ENCODE measurements at places on chromosomes 7 and 10.
A peak's percentile ranks its signal among the peaks of the same experiment; 100 is the strongest.

- DNase-seq = no peak
Observed at GRCh38 chr7:116840256-116840655, 22.1 kb upstream of the CAPZA2 start.

DNA sequence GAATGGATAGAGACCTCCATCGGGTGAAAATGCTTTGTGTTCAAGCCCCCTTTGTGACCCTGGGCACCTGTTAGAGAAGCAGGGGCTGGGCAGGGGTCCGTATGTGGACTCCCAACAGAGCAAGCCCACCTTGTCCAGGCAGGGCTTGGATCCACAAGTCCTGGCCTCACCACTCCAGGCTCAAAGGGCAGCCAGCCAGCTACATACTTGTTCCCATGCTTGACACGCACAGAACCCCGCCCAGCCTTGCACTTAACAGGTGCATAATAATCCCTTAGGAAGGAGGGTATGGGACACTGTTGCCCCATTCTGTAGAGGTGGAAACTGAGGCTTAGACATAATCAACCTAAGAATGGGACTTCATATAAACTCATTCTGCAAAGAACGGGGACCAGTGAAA is 160.6 kb downstream of the PRKAG2 start:
- DNase-seq = no peak

GRCh38 chr7:7665031-7665430 is 24.5 kb downstream of the UMAD1 start:
- no peak for DNase-seq

- DNase-seq = no peak
Observed at GRCh38 chr10:49074836-49075682, 40.3 kb downstream of the VSTM4 start.

DNA sequence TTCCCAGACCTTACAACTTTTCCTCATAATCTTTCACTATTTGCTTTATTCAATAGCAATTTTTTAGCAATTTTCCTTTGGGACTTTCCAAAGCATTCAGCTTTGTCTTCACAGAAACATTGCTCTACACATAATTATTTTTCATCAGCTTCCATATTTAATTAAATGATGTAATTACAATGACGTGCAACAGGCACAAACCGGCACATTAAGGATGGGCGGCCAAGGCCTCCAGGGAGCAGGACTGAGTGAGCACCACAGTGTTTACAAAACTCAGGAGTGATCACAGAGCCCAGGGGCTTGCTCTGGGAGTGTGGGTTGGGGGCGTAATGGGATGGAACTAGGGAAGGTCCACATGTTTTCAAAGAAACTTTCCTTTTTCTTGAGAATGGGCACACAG is 69.8 kb downstream of the MAD1L1 start:
- no peak for DNase-seq

DNA sequence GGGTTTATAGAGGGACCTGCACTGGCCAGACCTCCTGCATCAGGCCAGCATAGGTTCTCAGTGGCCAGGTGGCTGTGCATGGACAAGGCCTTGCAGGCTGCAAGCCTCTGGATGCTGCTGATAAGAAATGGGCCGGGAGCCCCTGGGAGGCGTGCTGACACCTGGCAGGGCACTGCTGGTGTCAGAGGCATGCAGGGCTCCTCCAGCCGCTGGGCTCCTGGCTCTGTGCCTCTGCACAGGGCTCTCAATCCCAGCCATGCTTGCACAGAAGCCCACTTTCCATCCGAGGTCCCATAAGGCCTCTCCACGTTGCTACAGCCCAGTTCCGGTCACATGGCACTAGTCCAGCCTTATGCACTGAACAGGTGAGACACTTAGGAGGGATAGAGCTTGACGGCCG is 27.3 kb downstream of the ANTXRL start:
- DNase-seq = no peak

DNA sequence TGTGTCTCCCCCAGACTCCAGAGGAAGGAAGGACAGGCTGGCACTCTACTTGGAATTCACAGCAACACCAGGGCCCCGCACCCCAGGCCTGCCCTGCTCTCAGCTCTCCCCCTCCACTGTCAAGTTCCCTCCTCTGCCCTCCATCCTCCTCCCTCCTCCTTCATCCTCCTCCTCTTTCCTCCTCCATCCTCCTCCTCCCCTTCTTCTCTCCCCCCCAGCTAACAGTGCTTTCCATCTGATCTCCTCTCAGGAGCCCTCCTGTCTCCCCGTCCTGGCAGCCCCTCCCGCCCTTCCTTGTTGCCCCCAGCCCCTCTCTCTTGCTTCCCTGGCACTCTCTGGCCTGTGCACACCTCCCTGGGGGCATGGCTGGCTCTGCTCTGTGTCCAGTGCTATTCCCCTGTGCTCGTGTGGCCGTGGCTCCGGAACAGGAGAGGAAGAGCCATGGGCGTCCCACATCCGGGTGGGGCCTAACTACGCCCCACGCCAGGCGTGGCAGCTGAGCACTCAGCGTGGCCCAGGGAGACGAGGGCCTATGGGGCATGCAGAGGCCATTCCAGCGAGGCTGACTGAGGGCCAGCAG is 64.2 kb downstream of the PWWP2B start:
- no peak for DNase-seq

DNA sequence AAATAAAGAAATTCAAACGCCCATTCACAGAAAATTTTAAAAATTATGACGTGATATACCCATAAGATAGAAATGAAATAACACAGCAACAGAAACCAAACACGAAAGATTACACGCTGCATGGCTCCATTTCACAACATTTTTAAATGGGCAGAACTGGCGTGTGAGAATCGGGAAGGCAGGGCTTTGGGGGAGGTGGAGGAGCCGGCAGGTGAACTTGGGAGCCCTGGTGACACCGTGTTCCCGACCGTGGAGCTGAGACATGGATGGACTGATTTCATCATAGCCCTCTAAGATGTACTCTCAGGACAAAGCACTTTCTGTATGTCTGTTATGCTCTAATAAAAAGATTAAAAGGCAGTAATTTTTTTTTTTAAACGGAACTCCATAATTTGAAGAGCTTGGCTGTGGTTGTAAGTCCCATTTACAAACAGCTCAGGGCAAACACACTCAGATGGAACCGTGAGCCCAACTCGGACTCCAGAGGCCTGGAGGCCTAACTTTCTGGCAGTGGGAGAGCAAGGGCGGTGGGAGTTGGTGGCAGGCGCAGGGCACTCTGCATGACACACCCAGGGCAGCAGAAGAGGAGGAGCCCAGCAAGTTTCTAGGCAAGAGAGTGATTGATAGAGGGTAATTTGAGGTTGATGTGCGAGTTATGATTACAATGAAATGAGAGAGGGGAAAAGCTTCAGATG is 203.4 kb downstream of the MAD1L1 start:
- DNase-seq = no peak

- peak; percentile 42 for DNase-seq
Observed at GRCh38 chr7:42972699-42973500, 40.7 kb downstream of the MRPL32 start.

GRCh38 chr7:29363636-29364425 is 169.3 kb downstream of the CHN2 start:
- no peak for DNase-seq

DNA sequence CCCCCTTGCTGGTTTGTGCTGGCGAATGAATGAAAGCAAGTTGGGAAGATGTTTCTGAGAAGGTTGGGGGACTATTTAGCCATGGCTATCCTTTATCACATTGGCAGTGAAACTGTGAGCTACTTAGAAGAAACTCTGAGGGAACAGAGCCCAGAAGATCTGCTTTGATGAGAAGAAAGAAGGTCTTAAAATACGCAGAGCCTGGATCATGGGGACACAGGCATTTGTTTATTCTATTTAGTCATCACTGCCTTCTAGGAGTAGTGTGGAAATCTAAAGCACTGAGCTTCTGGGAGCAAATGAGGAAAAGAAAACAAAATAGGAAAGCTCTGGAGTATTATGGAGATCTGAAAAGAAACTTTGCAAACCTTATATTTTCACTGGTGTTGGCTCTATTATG is 28.5 kb downstream of the CPED1 start:
- DNase-seq = peak; percentile 1

- no peak for DNase-seq
Observed at GRCh38 chr10:85545874-85546273, 820.7 kb downstream of the GRID1 start.

GRCh38 chr10:69844698-69845097 is 43.0 kb downstream of the COL13A1 start:
- DNase-seq = no peak

- DNase-seq = no peak
Observed at GRCh38 chr10:3408603-3409365, 236.2 kb upstream of the PITRM1 start.

DNA sequence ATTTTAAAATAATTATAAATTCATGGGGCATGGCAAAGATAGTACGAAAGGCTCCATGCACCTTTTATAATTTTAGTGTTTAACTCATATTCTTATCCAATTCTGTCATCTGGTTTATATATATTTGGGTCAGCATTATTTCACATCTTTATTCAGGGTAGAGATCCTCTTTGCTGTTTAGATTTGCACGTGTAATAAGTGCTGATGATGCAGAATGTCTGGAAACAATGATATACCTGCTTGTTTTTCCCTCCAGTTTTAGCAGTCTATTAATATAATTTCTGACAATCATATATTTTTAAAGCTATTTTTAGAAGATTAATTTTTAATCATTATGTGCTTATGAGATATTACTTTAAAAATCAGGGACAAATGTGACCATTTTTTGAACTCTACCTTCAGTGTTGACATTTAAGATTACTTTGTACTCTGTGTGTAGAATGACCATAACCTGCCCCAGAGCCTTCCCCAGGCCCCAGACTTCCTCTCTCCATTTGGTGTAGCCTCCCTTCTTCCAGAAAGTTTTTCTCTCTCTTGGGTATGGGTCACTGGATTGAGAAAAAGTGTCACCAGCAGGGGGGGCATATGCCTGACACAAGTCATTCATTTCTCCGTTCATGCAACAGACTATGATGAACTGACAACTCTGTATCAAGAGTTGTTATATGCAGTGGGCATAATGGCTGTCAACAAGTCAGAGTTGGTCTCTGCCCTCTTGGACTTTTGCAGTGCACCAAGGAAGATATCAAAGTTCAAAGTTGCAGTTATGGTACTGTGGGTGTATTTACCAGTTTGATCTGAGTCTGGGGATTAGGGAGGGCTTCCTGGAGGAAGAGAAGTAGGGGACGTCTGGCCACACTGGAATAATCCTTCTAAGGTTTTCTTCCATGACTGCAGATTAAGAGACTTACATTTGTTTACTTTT is 192.6 kb upstream of the CCDC6 start:
- no peak for DNase-seq

GRCh38 chr7:150963707-150964559 is 14.2 kb downstream of the KCNH2 start:
- no peak for DNase-seq

GRCh38 chr7:99734987-99735386 is at the start of gene CYP3A7:
TSS of gene CYP3A7 (minus strand) at chr7:99735196. CDS start at chr7:99735093, 103 bp downstream.
- no peak for DNase-seq

DNA sequence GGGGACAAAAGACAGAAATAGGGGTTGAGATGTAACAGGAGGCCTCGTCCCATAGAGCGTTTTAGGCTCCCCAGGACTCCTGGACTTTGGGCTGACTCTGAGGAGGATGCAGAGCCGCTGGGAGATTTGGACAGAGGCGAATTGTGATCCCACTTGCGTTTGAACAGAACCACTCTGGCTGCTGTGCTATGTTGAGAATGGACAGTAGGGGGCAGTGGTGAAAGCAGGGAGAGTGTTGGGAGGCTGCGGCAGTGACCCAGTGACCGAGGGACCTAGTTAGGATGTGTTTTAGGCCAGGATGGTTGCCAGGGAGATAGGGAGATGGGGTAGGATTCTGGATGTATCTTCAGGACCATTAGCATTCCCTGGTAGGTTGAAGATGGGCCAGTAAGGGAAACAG is 271.6 kb downstream of the CCDC3 start:
- DNase-seq = no peak

DNA sequence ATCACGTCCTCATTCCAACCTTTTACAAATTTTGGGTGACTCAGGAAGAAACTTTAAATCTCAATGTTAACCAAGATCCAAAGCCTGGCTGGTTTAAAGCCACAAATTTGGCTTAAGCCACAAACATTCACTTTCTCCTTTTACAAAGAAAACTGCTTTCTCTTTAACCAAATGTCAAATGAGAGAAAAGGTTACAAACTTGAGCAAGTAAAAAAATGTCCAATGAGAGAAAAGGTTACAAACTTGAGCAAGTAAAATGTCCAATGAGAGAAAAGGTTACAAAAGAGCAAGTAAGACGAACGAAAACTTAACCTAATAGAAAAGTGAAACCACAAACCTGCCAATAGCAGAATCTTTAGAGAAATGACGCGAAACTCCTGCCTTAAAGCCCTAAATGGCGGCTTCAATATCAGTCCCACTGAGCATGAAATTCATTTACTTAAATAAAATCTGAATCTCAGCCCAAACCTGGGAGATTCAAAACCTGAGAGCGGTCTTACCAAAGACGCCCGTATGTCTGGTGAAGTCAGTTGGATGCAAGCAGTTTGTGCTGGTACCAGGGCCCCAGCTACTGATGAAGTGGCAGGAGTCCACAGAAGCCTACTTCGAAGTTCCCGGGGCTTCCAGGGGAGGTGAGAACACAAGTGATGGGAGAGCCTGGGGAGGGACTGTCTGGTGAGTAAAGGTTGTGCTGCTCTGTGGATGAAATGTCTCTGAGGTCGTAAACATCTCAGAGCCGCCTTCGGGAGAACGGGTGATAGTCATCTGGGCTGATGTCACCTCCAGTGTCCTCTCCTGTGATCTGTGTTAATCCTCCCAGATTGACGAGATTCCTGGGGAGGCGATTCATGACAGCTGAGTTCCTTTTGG is 74.6 kb downstream of the PAXIP1 start:
- peak; percentile 25 for DNase-seq

DNA sequence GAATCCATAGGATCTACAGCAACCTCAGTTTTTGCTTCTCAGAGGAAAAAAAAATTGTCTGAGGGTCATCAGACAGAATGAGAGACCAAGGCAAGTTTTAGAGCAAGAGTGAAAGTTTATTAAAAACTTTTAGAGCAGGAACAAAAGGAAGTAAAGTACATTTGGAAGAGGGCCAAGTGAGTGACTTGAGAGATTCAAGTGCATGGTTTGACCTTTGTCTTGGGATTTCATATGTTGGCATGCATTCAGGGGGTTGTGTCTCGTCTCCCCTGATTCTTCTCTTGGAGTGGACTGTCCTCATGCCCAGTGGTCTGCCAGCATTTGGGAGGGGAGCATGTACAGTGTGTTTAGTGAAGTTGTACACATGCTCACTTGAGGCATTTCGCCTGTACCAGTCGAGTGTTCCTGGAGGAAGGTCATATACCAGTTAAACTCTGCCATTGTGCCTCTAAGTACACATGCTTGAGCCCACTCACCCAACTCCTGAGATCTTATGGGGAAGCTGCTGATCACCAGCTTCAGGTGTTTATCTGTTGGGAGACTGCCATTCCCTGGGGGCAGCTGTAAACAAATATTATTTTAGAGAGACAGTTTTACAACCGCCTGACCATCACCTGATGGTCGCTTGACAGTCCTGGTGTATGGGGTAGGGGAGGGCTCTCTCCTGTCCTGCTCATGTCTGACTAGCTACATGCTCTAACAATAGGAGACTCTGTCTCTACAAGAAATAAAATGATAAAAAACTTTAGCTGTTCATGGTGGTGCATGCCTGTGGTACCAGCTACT is 109.4 kb downstream of the EEPD1 start:
- no peak for DNase-seq
